A673 (cell line): ENCODE measurements at places on chromosomes 2 and 18.

GRCh38 chr2:214946949-214947348, 137.5 kb upstream of the BARD1 start:
- DNase-seq: no peak

- DNase-seq: no peak
Observed at GRCh38 chr2:45698554-45698953, 47.1 kb downstream of the PRKCE start.

DNA sequence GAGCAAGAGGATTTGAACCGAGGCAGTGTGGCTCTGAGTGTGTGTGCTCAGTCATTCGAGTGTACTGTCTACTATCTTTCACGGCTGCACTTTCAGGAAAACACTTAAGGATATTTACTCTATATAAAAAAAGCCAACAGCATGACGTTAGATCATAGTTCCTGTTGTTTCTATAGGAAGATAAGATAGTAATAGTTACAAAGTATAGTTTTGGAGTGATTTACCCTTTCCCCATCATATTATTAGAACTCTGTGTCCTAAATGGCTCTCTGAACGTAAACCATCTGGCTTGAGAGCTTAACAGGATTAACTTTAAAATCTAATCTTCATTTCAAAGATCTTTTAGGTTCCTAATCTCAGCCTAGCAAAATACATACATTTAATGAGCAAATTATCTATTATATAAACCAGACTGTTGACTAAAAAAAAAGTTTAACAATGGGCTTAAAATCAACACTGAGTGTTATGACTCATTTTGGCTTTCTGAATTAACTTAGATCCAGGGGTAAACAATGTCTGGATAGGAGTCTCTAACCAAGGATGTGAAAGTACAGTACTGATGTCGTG, 150.3 kb upstream of the DNMT3A start:
- peak; percentile 16 for DNase-seq

DNA sequence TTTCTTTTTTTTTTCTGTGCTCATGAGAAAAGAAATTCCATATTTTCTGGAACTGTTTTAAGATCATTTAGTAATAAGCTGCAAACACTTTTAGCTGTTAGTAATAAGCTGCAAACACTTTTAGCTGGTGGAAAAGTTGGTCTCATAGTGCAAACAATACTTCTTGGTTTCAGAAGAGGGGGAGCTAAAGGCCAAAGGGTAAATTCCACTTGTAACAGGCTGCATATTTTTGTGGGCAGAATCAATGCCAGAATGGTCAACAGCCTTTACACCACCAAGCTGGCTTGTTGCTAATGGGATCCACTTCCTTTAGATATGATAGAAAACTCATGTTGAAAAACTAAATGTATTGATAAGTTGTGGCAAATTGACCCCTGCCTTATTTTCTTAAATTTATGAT, 356.8 kb downstream of the NR4A2 start:
- no peak for DNase-seq

DNA sequence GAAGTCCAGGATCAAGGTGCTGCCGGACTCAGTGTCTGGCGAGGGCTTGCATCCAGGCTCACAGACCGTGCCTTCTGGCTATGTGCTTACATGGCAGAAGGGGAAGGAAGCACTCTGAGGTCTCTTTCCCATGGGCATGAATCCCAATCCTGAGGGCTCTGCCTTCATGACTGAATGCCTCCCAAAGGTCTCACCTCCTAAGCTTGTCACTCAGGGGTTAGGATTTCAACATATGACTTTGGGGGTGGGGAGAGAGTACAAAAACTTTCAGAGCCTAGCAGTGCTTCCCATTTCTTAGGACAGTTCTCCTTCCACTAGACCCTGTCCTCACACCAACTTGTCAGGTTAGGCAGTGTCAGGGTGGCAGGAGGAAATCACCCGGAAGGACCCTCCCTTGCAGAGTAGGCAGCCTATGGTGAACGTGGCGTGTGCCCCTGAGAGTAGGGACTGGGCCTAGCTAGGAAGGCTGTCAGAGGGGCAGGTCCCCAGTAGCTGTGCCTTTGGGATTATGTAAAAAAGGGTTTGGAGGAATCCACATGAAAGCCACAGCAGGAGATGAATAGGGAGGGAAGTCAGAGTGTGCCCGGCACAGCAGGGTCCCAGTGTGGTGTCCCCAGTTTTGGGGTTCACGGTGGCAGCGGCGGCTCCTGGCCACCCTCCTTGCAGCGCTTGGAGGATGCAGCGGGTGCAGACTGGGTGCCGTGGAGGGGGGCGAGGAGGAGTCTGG, 233.3 kb downstream of the LDLRAD4 start:
- peak; percentile 37 for DNase-seq

DNA sequence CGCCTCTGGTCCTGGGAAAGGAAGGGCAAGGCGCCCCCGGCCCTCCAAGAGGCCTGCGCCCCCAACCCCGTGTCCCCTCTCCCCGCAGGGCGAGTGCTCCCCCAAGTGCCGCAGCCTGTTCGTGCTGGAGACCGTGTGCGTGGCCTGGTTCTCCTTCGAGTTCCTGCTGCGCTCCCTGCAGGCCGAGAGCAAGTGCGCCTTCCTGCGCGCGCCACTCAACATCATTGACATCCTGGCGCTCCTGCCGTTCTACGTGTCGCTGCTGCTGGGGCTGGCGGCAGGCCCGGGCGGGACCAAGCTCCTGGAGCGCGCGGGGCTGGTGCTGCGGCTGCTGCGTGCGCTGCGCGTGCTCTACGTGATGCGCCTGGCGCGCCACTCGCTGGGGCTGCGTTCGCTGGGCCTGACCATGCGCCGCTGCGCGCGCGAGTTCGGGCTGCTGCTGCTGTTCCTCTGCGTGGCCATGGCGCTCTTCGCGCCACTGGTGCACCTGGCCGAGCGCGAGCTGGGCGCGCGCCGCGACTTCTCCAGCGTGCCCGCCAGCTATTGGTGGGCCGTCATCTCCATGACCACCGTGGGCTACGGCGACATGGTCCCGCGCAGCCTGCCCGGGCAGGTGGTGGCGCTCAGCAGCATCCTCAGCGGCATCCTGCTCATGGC, 52.4 kb downstream of the SLC66A2 start:
- no peak for DNase-seq

- no peak for DNase-seq
Observed at GRCh38 chr2:179818546-179818945, 42.9 kb downstream of the ZNF385B start.

- DNase-seq: no peak
Observed at GRCh38 chr2:204046145-204046544, 109.6 kb downstream of the ICOS start.

GRCh38 chr2:14292964-14293363, 339.6 kb upstream of the LRATD1 start:
- no peak for DNase-seq

DNA sequence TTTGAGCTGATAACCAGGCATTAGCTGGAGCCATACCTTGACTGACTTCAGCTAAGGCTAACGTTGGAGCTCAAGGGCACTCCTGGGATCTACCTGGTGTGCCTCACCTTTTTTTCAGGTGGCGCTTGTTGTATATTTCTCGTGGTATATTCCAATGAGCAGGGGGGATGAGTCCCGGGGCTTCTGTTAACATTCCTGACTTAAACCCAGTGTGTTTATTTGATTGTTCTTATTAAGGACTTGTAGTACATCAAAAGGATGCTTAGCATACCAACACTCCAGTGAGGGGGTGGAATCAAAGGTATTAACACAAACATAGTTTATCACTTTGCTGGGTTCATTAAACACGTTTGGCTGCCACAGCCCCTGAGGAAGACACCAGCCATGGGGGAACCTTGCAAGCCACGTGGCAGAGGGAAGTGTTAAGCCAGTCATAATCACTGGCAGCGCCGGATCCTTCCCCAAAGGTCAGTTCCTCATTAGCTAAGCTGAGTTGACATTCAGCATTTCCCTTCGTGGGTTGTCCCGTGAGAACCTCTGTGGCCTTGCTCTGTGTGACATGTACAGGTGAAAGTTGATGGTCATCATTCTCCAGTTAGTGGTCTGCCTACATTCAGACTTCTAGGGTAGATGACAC, 119.5 kb upstream of the MCFD2 start:
- no peak for DNase-seq

GRCh38 chr2:236583621-236584203, 14.1 kb downstream of the ACKR3 start:
- DNase-seq: no peak

DNA sequence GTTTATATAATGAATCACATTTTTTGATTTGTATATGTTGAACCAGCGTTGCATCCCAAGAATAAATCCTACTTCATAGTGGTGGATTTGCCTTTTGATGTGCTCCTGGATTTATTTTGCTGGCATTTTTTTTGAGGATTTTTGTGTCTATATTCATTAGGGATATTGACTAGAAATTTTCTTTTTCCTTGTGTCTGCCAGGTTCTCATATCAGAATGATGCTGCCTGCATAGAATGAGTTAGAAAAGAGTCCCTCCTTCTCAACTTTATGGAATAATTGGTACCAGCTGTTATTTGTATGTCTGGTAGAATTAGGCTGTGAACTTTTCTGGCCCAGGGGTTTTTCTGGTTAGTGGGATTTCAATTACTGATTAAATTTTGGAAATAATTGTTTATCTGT, 457.4 kb upstream of the DSEL start:
- DNase-seq: no peak

DNA sequence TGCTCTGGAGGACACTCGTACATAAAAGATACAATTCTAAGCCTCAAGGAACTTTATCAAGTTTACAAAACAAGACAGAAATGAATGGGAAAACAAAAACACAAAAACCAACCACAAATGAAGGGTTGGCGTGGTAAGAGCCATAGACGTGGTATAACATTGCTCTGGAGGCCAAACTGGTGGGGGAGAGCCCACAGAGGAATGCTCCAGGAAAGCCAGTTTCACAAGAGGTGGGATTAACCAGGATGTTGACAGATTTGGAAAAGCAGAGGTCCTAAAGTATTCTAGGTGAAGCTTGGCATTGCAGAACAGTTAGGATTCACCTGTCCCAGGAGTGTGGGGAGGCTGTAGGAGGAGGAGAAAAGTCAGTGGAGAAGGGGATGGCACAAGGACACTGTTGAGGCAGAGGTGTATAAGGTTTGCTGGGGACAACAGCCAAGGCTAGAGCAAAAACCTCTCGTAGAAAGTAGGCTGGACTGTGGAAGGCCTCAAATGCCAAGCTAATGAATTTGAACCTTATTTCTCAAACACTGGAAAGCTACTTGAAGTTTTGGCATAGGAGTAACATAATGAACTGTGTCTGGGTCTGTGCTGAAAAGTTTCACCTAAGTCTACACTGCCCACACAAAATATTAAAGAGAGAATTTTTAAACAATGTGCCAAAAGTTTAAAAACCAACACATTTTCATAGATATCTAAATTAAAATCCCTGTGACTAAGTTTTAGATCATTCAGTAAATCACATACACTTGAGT, 135.1 kb downstream of the THADA start:
- no peak for DNase-seq

DNA sequence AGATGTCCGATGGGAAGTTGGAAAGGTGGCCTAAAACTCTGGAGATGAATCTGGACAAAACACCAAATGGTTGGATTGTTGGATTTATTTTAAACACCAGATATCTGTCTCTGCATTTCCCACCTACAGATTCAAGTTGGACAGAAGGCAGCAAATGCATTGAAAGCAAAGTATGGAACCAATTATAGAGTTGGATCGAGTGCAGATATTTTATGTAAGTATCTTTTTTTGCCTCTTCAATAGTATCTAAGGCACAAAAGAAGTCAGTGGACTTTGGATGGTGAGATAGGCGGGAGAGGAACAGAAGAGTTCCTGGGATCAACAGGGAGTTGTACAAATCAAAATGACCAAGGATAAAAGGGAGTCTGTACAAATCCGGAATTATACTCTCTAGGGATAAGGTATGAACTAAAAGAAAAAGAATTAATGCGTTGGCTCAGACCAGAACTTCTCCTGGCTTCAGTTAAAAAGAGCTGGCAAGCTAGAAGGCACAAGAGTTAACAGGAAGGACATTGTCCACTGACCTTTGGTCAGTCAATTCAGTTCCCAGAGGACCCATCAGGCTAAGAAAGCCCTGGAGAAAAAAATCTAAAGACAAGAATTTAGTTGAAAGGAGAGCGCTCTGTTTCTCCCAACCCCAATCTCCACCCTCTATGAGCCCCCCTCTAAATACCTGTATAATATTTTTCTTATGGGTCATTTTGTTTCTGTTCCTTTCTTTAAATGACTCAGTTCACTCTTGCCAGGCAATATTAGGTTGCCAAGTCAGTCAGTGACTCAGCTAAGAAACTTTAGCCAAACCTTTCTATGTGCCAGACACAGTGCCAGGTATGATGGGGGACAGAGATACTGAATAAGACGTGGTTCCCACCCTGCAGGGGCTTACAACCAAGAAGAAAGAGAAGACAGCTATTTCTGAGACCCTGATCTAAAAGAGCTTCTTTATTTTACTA, 29.1 kb downstream of the CPO start:
- no peak for DNase-seq

GRCh38 chr2:55733335-55733734, 39.7 kb upstream of the PNPT1 start:
- no peak for DNase-seq

GRCh38 chr2:54672590-54673456, 50.6 kb upstream of the EML6 start:
- DNase-seq: no peak

GRCh38 chr2:157880927-157881326, 4.8 kb upstream of the ACVR1 start:
- DNase-seq: no peak

DNA sequence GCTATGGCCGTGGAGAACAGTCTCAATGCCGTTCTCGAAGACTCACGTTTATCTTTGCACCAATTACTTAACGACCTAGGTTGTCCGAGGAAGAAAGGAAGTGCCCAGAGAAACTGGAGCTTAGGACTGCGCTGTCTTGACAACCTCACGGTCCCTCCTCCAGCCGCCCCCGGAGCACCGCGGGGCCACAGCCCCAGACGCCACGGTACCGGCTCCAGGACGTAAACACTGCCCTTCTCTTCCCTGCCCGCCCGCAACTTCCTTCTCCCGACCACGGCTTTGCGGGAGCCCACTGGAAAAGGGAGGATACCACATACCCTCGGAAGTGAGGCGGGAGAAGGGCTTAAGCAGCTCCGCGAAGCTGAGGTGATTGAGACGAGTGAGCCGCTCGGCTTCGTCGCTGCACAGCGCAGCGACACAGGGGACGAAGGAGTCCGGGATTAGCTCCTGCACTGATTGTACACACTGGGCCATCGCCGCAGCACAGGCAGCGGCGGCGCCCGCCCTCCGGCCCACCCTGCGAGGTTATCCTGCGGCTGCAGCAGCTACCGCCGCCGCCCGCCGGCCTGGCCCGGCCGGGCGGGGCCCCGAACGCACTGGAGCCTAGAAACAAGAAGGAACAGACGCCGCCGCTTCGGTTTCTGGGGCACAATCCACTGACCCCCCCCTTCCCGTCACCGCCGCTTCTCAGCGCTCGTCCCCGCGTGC, 483 bp downstream of the TRAPPC8 start:
- no peak for DNase-seq

DNA sequence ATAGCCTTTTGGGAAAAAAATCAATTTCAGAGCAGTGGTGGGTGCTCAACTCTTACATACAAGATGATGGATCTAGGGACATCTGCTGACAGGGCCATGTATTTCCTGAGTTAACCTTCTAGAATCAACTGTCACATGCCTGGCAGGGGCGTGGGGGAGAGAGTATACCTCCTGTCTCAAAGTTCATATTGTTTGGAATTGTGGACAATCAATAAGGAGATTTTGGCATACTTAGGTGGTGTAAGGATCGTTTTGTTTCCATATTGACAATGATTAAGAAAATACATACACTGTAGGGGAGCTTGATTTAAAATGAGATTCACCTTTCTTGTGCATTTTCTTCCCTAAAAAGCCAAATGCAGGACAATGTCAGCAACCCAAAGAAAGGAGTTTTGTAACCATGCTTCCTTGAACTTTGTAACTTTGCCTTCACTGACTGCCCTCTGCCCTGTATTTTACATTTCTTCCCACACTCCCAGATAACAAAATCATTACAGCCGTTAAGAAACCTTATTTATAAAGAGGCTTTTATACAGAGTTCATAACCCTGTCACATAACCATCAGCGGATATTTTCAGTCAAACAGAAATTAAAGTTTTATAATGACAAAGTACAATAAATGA, 88.4 kb downstream of the MEP1B start:
- DNase-seq: no peak
